ENCODE measurements at places on chromosomes 5 and 9.

DNA sequence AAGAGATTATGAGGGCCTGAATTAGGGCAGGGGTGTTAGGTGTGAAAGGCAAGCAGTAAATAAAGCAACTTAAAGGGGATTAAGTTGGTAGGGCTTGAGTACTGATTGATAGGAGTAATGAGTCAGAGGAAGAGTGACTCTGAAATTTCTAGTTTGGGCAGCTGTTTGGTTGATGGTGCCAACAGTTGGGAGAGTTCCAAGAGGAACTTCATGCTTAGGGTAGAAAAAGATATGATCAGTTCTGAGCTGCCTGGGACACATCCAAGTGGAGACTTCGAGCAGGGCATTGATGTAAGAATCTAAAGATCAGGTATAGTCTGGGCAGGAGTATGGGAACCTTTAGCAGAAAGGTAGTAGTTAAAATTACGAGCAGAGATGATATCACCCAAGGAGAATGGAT lies 10.2 kb downstream of the MAMDC2 start:
- DNase-seq: no peak

GRCh38 chr9:119033596-119033995 lies 335.6 kb downstream of the BRINP1 start:
- no peak for DNase-seq

- DNase-seq: no peak
Observed at GRCh38 chr5:64318175-64318574, 152.5 kb downstream of the RNF180 start.

DNA sequence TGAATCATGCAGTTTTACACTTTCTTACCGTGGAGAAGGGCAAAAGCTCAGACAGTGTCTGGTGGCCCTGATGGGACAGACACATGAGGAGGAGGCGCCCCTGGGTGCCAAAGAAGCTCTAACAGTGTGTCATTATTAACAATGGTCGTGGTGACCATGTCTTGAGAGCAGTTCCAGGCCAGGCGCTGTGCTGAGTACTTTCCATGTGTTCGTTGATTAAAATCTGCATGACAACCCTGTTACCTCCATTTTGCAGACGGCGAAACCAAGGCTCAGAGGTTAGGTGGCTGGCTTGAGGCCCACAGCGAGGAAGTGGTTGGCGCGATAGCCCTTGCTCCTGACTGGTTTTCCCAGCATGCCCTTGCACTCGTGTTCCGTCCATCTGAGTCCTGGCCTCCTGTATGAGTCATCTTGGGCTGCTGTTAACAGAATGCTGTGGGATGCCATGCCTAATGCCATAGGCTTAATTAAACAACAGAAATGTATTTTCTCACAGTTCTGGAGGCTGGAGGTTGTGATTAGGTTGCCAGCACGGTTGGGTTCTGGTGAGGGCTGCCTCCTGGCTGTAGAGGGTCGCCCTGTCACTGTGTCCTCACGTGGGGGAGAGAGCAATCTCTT lies 92.0 kb downstream of the AMBP start:
- DNase-seq: no peak

GRCh38 chr5:11072568-11072967 lies 311.5 kb upstream of the DAP start:
- DNase-seq: peak; percentile 64

- DNase-seq: no peak
Observed at GRCh38 chr9:136292591-136293448, 11.1 kb downstream of the CCDC187 start.

GRCh38 chr9:135907431-135908092 lies at the start of gene CAMSAP1:
Gene CAMSAP1 (minus strand): TSS chr9:135907546. CDS start chr9:135907159, 387 bp downstream.
- peak; percentile 96 for DNase-seq

GRCh38 chr5:126143622-126144021 lies 279.6 kb upstream of the GRAMD2B start:
- no peak for DNase-seq

- peak; percentile 88 for DNase-seq
Observed at GRCh38 chr9:132026932-132027585, 52.6 kb downstream of the MED27 start.

DNA sequence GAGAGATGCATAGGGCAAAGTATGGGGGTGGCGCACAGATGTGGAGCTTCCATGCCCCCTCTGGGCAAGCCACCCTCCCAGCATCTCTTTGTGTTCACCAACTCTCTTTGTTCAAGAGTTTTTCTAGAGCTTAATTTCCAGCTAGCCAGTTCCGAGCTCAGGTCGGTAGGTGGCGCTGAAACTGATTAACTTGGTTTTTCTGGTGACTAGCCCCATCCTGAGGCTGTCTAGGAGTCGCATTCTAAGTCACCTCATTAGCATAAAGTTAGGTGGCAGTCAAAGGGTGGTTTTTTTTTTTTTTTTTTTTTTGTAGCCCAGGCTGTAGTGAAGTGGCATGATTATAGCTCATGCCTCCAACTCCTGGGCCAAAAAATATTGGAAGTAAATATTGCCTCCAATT lies 476.4 kb downstream of the KDM4C start:
- DNase-seq: peak; percentile 68

- no peak for DNase-seq
Observed at GRCh38 chr5:108655750-108656450, 91.8 kb upstream of the FER start.

DNA sequence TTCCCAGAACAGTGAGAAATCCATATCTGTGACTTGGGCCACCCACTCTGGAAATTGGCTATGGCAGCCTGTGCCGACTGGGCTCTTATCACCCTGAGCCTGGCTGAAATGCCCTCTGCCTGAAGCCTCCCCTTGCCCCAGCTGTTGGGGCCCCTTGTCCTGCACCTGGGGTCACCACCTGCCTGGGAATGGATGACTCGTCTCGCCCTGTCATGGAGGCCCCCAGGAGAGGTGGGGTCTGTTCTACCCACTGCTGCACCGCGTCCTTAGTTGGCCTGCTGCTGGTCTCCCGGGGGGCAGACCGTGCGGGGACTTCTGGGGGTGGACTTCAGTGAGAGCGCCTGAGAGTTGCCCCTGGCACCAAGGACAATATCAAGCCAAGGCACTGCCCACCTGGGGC lies 46.6 kb upstream of the COL5A1 start:
- DNase-seq: no peak

- DNase-seq: no peak
Observed at GRCh38 chr5:149794487-149794971, 64.4 kb downstream of the PPARGC1B start.

- DNase-seq: no peak
Observed at GRCh38 chr5:98573834-98574320, 199.6 kb upstream of the RGMB start.

DNA sequence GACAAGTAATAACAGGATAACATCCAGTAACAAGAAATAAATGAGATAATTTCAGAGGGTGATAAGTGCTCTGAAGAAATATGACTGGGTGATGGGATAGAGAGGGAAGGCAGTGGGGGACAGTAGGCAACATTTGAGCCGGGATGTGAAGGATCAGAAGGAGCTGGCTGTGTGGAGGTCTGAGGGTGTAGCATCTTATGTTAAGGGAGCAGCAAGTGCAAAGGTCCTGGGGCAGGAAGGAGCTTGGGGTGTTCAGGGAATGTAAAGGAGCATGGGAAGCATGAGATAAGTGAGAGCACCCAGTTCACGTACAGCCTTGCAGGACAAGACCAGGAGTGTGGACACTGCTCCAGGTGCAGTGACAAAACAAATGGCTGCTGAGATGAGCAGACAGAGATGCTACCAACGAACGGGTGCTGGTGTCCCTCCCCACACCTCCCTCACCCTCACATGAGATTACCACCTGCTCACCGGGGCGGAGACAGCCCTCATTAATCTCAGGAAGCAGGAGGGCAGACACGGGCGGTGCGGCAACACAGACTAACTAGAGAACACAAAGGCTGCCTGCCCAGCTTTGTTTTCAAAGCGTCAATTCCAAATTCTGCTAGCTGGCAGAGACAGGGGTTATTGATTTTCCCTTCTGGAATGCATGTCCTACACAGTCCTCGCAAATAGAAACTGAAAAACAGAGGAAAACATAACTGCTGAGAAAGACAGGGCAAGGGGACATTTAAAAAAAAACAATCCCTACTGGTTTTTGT lies 298.1 kb upstream of the PANK3 start:
- DNase-seq: no peak

DNA sequence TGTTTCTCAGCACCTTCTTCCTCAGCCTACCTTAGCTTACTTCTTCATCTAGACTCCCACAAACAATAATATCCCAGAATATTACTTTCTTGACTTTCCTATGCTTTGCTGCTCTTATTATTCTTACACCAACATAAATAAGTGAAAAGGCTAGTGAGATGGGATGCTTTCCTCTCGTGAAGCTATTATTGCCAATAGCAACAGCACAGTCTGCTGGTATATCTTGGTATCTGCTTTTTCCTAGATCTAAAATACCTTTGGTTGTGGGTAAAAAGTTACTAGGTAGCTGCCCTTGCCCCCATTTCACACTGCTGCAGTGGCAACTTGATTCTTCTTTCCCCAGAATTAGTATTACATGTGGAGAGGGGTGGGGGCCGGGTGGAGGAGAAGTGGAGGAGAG lies 26.1 kb upstream of the GLIPR2 start:
- DNase-seq: no peak

DNA sequence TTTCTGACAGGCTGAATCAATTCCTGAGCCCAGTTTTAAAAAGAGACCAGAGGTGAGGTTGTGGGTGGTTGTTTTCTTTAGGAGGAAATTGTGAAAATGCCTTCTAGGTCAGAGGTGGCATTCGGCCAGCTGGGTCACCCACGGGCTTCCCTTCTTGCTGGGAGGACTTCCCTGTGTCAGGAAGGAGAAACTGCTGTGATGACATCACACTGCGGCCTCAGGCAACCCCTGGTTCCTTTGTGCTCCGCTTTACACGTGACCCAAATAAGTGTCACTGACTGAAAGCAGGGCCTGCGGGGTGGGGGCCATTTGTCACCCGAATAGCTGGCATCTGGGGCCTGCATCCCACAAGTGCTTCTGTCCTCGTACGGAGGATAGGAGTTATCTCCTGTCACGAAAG lies 39.7 kb downstream of the FABP6 start:
- DNase-seq: peak; percentile 72

DNA sequence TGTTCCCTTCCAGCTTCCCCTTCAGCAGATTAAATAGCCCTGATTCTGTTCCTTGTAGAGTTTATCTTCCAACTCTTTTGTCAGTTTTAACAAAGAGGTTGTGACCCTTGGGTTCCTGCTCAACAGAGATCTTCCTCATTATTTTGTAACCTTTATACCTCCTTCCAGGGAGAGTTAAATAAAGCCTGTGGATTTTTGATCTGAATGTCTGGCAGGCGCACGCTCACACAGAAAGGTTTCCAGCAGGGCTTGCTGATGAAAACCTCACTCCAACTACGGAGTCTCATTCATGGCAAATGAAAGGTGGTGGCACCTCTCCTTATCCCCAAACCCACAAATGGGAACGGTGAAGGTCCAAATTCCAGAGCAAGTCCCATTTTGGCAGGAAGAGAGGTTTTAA lies 129.0 kb downstream of the SREK1 start:
- DNase-seq: no peak

DNA sequence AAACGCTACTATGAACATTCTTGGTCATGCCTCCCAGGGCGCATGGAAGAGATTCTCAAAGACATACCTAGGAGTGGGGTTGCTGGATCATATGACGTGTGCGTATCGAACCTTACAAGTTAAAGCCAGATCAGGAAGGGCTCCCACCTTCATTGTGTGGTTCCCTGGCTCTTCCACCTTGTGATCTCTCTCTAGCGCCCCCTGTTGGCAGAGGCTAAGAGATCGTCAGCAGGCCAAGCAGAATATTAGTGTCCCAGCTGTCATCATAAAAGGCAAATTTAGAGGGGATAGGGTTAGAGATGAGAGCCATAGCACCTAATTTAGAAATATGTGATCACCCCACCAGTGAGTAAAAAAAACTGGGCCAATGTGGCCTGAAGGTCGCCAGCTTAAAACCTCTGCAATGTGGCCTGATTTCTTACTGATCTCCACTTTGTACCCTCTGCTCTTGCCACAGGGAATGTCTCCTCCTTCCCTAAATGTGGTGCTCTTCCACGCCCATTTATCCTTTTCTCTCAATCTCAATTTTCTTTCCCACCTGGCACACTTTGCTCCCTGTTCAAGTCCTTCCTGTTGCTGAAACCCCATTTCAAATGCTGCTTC lies 91.7 kb upstream of the SHB start:
- DNase-seq: peak; percentile 80

- no peak for DNase-seq
Observed at GRCh38 chr5:23025629-23026233, 172.6 kb upstream of the CDH12 start.

DNA sequence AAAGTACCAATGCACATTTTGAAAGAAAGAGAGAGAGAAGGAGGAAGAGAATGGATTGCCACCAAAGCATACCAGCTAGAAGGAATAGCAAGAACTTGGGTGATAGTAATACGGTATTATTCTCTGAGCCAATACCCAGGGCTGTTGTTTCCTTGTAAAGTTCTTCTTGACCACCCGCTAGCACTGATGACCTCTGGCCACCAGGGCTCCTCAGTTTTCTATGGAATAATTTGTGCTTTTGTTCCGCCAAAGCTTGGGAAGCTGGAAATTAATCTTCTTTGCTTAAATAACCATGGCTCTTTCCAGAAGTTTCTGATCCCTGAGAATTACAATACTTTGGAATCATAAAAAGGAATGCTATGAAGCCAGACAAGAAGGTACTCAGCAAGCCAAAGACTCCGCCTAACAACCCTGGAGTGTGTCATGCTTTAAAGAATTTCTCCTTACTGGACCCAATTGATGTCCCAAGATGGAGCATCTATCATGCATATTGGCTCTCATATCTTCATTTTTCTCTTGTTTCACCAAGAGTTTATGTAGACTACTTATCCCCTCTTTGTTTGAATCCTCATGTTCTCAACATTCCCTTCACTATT lies 29.8 kb downstream of the OR2K2 start:
- no peak for DNase-seq

GRCh38 chr5:80125022-80125961 lies 90.1 kb downstream of the THBS4 start:
- no peak for DNase-seq

DNA sequence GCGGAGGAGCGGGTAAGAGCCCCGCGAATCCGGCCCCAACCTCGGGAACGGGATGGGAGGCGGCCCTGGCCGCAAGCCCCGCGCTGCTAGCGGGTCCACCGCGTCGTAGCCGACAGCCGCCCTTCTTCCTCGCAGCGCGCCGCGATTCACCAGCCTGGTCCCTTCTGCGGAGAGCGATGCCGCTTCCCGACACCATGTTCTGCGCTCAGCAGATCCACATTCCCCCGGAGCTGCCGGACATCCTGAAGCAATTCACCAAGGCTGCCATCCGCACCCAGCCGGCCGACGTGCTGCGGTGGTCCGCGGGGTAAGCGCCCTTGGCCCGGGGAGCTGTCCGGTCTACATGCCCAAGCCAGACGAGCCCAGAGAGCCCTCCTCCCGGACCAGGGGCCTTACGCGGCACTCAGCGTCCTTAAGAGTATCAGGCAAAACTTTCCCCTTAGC lies 335 bp downstream of the ROPN1L start:
- DNase-seq: peak; percentile 78

DNA sequence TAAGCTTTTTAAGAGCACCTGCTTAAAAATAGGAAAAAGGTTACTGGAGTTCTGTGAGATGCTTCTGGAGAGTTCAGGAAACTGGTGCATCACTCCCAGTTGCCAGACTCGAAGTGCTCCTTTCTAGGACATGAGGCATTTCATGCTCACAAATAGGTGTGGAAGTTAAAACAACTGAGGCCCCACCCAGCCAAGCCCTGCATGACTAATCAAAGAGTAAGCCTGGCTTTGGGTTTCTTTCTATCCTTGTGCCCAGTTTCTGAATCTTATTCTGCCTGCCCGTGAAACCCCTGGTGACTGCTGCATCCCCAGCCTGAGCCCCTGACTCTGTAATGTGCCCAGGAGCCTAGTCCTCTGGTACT lies 7.7 kb downstream of the SPINK9 start:
- DNase-seq: peak; percentile 53

- DNase-seq: no peak
Observed at GRCh38 chr5:44278469-44278868, 110.8 kb downstream of the FGF10 start.

Measured in islet precursor cell (in vitro differentiated cells).